D341Med (cell line): ENCODE measurements at places on chromosomes 11 and 22.

DNA sequence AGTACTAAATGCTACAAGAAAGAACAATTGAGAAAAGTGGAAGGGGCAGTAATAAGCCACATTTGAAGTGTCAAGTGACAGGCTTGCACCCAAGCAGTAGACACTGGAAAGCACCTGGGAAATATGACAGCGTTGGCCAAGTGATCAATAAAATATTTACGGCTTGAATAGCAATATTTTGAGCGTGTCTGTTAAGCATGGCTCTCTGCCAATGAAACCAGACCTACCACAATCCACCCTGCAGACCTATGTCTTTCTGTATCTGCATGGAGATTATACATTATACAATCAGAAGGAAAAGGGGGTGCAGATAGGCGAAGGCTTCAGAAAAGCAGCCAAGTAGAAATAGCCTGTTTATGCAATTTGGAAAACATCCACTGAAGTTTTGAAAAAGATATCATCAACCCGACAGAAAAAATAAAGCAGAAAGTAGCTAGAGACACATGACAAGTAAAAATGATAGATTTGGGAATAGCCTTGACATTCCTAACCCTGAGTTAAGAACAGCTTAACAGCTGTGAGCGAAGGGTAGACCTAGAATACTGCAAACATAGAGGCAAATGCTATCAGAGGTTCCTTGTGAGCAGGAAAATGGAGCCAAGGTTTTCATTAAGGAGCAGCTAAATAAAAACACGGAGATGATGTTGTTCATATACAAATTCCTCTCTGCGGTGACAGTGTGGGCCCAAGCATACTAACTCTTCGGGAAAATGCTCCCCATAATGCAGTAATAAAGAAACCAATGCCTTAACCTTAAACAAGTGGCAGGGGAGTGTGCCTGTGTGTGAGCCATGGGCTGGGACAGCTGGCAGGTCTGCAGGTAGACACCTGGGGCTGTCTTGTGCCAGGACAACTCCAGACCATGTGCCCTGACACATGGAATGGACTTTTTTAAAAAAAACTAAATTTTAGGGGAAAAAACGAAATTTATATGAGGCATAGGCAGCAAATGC is 71.3 kb downstream of the ETS1 start:
- no peak for DNase-seq

- no peak for DNase-seq
Observed at GRCh38 chr22:43331069-43331451, 12.1 kb downstream of the SCUBE1 start.

GRCh38 chr22:36246718-36247117 is 6.2 kb upstream of the APOL1 start:
- no peak for DNase-seq

- peak; percentile 91 for DNase-seq
Observed at GRCh38 chr11:65781152-65781961, 581 bp upstream of the AP5B1 start.

GRCh38 chr11:69912911-69913451 is 93.8 kb upstream of the FGF3 start:
- no peak for DNase-seq

DNA sequence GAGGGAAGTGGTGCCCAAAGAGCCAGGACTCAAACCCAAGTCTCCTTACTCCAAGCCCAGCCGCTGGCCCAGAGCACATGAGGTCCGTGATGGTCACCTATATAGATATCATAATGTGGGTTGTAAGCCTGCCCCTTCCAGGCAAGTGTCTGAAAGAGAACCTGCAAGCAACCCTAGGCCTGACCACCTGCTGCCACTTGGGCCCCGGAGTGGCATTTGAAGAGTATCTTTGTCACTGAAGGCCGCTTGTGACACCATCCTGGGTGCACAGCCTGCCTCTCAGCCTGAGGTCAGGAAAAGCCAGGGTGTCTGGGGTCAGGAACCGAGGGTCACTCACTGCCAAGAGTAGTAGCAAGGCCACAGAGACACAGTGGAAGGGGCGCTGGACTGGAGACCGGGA is 32.4 kb downstream of the OTOG start:
- no peak for DNase-seq

DNA sequence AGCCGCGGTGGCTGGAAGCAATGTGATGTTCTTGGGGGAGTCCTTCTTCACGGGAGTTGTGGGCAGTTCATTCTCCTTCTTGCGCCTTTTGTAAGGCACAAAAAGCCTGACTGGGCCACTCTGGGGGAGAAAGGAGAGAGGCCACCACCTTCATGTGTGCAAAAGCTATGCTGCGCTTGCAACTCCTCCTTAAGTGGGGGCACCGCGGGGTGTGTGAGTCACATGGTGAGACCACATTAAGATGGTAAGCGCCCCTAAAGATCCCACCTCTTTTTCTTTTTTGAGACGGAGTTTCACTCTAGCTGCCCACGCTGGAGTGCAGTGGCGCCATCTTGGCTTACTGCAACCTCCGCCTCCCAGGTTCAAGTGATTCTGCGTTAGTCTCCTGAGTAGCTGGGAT is 14.1 kb downstream of the DEAF1 start:
- no peak for DNase-seq

DNA sequence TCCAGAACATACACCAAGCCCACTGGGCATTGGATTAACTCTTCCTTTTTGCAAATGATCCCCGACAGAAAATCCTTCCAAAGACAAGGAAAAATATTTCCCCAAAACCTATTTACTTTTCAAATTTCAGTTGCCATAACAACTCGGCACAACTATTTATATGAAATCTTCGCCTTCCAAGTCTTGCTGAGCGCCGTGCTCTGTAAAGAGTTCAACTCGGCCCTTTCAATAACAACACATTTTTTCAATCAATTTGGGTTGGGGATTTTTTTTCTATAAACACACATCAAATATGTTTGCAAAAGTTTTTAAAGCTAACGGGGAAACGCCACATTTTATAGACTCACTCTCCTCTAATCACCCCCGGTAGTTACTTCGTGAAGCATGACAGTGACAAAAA is 333.8 kb downstream of the MN1 start:
- DNase-seq: no peak

- DNase-seq: no peak
Observed at GRCh38 chr11:73182824-73183321, 35.2 kb upstream of the P2RY2 start.

GRCh38 chr11:112024178-112024772 is 933 bp upstream of the DLAT start:
- no peak for DNase-seq

- no peak for DNase-seq
Observed at GRCh38 chr11:75246671-75247350, 6.2 kb downstream of the TPBGL start.

DNA sequence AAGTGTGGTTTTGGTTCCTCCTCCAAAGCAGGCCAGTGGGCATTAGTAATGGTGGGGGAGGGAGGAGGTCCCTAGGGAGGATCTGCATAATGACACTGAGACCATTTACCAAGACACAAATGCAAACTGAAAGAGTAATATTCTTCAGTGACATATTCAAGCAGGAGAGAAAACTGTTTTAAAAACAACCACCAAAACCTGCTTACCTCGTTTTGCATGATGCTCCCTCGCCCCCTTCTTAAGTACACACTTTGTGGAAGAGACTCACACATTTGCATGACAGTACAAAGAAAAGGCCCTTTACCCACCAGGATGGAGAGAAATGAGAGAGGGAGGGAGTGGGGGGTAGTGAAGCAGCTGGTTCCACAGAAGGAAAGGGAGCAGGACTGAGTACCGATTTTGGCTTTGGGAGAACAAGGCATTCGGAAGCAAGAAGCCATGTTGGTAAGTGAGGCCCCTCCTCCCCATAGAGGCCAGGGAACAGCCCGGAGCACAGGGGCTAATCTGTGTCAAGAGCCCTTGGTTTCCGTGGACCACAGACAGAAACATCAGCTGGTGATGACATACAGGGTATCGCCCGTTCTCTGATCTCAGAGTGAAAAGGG is 13.0 kb upstream of the OPCML start:
- DNase-seq: no peak

- DNase-seq: no peak
Observed at GRCh38 chr22:46397951-46398350, 62.4 kb downstream of the TRMU start.

DNA sequence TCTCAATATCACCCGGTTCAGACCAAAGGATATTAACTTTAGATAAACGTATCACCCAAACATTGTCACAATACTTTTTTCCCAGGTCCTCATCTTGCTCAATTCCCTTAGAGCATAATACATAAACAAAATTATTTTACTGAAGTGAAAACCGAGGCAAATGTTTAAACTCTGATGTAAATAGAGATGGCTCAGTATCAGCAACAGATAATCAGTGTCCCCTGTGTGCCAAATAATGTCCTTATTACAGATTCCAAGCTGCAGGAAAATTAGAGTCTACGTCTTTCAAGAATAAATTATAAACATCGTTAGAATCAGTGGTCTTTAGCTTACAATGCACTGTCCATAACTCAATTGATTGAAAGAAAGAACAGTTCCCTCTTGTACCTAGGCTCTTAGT is 50.2 kb downstream of the DDI1 start:
- DNase-seq: no peak

GRCh38 chr11:43992834-43993637 is 50.6 kb downstream of the C11orf96 start:
- no peak for DNase-seq

GRCh38 chr22:32144496-32145274 is 14.4 kb downstream of the C22orf42 start:
- DNase-seq: no peak

GRCh38 chr11:94636388-94636949 is 69.3 kb downstream of the PIWIL4 start:
- DNase-seq: no peak

- DNase-seq: no peak
Observed at GRCh38 chr11:83034673-83035014, 37.1 kb downstream of the RAB30 start.

- DNase-seq: no peak
Observed at GRCh38 chr11:93248602-93249001, 50.8 kb upstream of the SLC36A4 start.

- no peak for DNase-seq
Observed at GRCh38 chr11:132704781-132705375, 827.4 kb downstream of the OPCML start.

DNA sequence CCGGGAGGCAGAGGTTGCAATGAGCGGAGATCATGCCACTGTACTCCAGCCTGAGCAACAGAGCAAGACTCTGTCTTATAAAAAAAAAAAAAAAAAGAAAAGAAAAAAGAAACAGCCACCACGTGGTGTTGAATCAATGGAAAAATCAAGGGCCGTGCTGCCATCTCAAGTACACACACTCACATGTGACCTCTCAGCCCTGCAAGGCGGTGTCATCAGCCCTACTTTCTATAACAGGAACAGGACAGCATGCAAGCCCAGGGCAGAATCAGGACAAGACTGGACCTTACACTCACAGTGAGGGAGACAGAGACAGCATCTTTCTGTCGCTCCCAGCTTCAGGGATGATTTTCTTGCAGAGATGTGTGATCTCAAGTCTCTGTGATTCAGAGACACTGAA is 179.6 kb downstream of the MPPED1 start:
- no peak for DNase-seq

DNA sequence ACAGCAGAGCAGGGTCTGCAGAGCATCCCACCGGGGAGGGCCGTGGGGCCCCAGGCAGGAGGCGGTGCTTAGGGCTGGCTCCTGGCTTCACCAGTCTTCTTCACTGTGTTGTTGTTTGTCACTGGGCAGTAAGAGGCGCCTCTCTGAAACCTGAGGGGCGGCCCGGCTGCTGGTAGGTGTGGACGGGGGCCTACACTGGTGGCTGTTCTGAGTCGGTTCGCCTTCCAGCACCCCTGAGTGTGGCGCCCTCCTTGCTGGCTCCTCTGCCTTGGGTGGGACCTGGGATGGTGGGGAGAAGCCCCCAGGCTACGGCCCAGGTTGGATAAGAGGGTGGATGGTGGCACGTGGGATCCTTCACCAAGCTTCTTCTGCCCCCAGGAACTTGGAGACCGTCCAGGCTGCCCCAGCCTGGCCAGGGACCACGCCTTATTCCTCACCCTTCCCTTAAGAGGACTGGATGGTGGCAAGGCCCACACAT is 10.4 kb upstream of the GRAMD4 start:
- no peak for DNase-seq

DNA sequence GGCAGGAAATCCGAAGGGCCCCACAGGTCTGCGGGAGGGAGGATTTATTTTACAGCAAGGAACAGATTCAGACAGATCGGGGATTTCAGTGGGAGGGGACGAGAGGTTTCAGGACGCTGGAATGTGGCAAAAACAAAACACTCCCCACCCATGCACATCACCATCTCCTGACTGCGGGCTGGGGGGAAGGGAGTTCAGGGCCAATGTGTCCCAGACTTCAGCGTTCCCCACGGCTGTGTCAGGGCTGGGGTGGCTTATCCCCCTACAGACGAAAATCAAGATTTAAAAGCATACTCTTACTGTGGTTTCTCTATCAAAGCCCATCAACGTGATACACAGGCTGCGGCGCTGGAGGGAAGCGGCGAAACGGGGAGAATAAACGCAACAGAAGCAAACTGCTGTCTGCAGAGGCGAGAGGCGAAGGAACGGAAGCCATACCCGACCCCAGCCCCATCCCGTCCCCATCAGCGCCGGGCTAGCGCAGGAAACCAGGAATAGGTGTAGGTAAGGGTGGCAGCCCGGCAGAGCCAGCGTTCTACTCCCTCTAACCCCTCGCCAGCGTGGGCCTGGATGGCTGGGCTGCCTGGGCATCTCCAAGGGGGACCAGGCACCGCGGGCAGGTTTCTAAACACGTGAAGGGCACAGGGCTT is 2.7 kb downstream of the TENM4 start:
- peak; percentile 29 for DNase-seq

- DNase-seq: no peak
Observed at GRCh38 chr22:17056058-17056457, 28.7 kb upstream of the IL17RA start.

DNA sequence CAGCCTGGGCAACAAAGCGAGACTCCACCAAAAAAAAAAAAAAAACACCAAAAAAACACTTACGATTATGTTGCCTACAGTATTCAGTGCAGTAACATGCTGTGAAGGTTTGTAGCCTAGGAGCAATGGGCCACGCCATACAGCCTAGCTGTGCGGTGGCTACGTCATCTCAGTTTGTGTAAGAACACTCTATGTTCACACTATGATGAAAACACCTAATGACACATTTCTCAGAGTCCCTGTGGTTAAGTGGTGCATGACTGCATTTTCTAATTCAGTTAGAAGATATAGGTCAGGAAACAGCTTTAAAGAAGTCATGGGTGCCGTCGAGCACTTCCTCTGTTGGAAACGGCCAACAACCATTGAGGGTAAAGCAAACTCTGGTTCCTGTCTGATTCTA is 75.7 kb upstream of the ANO1 start:
- DNase-seq: no peak

GRCh38 chr11:46827995-46828394 is 18.1 kb downstream of the CKAP5 start:
- no peak for DNase-seq

- no peak for DNase-seq
Observed at GRCh38 chr11:130945896-130946295, 29.6 kb upstream of the SNX19 start.

GRCh38 chr22:44305888-44306287 is 6.9 kb downstream of the SHISAL1 start:
- DNase-seq: no peak
